ENCODE measurements at places on chromosomes 5 and 9.

GRCh38 chr5:21776466-21776865 is 1076.7 kb downstream of the CDH12 start:
- DNase-seq: no peak

DNA sequence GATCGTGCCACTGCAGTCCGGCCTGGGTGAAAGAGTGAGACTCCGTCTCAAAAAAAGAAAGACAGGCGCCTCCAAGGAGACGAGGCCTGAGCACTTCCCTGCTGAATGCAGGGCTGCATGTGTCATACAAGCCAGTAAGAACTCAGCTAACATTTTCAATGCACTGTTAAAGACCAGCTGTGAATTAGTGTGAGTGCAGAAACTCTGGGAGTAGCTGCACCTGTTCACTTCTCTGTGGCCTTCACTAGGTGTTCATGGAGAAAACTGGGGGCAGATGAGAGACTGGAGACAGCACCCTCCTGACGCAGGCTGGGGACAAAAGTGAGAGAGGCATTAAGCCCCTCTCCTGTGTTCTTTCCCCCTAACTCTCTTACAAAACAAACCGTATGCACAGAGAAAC is 41.8 kb downstream of the FBXO10 start:
- no peak for DNase-seq

- DNase-seq: peak; percentile 49
These were observed 20.0 kb downstream of the APC start for GRCh38 chr5:112757468-112758208.

DNA sequence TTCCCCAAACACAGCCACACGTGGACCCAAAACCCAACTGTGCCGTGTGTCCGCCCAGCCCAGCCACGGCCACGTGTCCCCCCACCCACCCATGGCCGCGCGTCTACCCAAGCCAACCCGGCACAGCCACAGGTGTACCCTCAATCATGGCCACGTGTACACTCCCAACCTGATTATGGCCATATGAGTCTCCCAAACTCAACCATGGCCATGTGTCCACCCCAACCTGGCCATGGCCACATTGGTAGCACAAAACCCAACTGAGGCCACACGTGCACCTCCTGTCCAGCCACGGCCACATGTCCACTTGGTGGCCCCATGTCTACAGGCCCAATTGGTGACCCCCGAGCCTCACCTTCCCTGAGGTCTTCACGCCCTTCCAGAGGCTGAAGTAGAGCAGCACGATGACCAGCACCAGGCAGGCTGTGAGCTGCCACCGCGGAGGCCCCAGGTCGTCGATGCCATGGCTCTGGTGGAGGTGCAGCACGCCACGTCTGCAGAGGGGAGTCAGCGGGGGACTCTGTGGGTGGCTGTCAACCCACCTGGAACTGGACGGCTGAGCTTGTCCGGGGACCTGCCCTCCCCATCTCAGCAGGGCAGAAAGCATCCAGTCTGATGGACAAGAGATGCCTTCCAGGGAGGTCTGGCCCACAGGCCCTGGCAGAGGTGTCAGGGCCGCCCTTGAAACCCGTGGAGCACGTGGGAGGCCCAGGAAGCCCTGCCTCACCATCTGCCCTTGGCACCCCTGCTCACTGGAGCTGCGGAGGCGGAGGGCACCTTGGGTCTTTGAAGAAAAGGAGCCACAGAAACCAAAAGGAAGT is 23.5 kb downstream of the SLC6A3 start:
- DNase-seq: no peak

DNA sequence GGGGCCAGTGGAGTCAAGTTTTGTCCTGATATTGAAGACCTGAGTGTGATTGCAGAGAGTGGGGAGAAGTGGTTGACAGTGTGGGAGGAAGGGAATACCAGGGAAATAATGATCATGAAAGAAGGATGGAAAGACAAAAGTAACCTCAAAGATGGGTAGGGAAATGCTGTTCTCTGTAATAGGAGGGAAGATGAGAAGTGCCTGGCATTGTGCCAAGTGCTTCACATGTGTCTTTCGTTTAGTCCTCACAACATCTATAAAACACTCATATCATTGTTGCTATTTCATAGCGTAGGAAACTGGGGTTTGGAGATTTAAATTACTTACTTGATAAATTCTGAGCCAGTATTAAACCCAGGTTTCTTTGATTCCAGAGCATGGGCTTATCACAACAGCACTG is 472.3 kb downstream of the LRRC70 start:
- DNase-seq: no peak

GRCh38 chr5:176716320-176716719 is 69.0 kb downstream of the TSPAN17 start:
- DNase-seq: no peak

Measured in retina (tissue), 1 donor.